RPMI7951 (cell line): ENCODE measurements at places on chromosomes 16 and 17. TPM values are rescaled to one million over a fixed set of nuclear protein-coding genes. Genes with fewer than 3 reads are reported as not detected.
A peak's percentile ranks its signal among the peaks of the same experiment; 100 is the strongest.

The ZNF423 gene
- under 0.01 and 0.10 TPM in 2 replicates for total RNA-seq

The ATP2A1 gene
- total RNA-seq, result 0.20 TPM in 1 of 2 replicates, not detected in the other

The SLC5A11 gene
- not detected in 2 replicates for total RNA-seq

The TMC7 gene
- 1.6 and 2.2 TPM in 2 replicates for total RNA-seq

The HSD3B7 gene
- total RNA-seq, result 10.9 and 16.3 TPM in 2 replicates

The DNAH9 gene
- total RNA-seq, result under 0.01 TPM in 1 of 2 replicates, not detected in the other

The KRT12 gene
- not detected in 2 replicates for total RNA-seq

The HID1 gene
- total RNA-seq, result 0.10 and 0.60 TPM in 2 replicates

The WNT3 gene
- 0.20 and 0.96 TPM in 2 replicates for total RNA-seq

DNA sequence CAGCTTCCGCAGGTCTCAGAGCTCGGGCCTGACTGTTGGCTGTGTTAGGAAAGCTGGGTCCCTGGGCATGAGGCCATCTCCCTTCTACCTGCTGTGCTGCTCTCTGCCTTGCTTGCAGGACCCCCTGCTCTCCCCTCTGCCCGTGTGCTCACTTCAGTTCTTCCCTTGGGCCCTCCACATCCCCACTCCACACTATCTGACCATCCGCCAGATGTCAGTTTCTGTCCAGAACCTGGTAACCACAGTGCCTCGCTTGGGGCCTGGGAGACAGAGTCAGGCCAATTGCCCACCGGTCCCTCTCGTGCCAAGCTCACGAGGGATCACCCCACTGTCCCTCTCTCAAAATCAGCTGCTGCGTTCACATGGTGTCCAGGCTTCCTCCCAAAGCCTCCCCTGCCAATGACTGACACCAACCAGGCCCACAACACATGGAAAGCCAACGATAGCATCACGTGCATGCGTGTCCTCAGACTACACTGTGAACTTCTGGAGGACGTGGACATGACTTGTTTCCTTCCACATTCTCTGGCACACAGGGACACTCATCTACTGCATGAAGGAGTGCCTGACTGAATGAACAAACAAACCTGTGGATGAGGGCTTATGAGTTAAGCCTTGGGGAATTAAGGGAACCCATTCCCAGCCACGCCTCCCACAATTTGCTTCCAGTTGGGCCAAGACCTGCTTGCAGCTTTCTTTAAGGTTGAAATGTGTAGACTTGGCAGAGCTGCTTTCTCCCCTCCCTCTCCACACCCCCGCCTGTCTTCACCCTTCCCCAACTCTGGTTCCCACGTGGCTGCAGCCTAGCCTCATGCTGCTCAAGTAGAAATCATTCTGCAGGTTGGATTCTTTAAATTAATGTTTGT lies 72.5 kb upstream of the ZNF423 start:
- DNase-seq, result no peak

- no peak for DNase-seq
Observed at GRCh38 chr17:34413443-34414119, 50.5 kb upstream of the CCL1 start.

DNA sequence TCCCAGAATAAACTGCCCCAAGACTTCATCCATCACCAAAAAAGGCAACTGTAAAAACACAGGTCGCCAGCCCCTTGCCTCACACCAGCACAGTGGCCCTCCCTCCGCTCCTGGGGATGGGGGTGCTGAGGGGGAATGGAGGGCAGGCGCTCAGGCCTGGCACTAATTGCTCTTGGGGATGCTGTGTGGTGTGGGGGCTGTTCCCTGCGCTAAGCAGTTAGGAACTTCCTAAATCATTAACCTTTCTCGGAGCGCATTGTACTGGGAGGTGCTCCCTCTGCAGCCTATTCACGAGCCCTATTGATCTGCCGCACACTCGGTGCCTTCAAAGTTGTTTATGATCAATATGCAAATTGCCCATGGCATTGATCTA lies 199.9 kb downstream of the ZFHX3 start:
- no peak for DNase-seq

- no peak for DNase-seq
Observed at GRCh38 chr16:68851601-68852000, 8.3 kb downstream of the TANGO6 start.

- no peak for DNase-seq
Observed at GRCh38 chr17:62868723-62869122, 60.6 kb upstream of the MARCHF10 start.

DNA sequence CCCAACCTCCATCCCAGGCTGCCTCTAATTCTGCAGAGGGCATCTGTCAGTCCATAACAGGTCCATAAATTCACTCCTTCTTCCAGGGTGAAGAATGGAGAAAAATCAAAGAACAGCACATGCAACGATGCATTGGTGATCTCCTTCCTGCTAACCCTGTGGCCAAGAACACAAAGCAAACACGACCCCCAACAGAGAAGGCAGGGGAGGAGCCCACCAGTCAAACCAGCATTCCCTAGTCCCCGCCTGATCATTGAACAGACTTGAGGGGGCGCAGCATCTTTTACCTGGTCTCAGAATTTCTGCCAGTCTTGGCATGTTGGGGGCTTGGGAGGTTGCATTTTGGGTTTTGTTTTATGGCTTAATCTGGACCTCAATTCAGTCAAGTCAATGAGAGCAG lies 476.0 kb downstream of the SLC39A11 start:
- no peak for DNase-seq

DNA sequence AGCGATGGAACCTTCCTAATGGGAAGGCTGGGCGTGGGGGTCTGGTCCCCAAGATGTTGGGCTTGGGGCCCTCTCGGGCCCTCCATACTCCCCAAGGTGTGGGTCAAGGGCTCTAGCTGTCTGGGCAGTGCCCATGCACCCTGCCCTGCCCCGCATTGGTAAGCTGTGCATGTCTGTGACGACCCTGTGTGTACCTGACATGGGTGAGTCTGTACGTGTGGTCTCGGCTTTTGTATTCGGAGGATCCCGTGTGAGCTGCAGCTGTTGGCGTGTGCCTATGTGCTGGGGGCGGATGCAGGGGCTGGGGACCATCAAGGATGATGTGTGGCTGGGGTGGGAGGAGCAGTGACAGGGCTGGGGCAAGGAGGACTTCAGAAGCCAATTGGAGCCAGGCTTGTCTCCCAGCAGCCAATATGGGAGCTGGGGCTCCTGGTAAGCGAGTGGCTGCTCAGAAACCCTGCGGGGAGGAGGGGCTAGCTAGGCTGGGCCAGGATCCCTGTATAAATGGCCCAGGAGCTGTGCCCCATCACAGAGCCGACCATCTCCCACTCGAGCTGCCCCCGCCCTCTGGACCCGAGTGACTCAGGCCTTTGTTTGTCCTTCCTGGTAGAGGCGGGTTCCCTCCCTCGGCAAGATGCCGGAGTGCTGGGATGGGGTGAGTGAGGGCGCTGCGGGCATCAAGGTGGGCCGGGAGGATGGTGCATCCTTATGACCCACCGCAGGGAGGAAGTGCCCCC lies at the start of gene NDRG4:
NDRG4 (plus strand) TSS at position 529 of the 737 bp plus-strand sequence; CDS start at position 635, 106 bp downstream.
- DNase-seq, result peak; percentile 74
